ENCODE measurements at places on chromosomes 16 and 17.

- DNase-seq: peak; percentile 32
Observed at GRCh38 chr17:50265690-50266315, 8.5 kb upstream of the TMEM92 start.

GRCh38 chr16:29714972-29715371, 30.8 kb downstream of the C16orf54 start:
- DNase-seq: no peak

DNA sequence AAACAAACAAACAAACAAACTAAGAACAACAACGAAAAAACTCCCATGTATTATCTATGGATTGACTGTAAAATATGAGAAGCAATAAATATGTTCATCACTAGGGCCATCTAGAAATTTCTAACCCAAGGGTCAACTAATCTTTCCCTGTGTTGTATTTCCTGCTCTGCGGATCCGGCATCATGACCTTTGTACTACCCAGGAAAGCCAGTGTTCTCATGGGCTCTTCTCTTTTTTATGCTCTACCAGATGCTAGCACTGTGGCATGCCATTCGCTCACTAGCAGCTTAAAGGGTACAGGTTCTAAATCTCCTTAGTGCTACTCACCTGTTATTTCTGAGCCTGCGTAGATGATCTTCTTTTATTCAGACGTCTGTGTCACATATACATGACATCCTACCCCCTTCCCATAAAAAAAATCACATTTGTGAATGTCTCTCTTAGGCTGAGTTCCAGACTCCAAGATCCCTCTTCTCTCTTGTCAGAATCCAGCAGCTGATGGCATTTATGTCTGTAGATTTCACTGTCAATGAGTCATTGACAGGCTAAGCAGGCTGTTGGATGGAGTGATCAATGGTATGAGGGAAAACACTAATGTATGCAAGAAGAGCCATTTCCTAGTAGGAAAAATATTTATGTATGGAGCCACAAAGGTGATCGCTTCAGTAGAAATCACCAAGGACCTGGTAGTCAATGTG, 100.0 kb downstream of the WWOX start:
- DNase-seq: no peak

- DNase-seq: peak; percentile 70
Observed at GRCh38 chr17:72118335-72119076, 2.3 kb upstream of the SOX9 start.

- no peak for DNase-seq
Observed at GRCh38 chr16:49422896-49423295, 49.3 kb downstream of the C16orf78 start.

DNA sequence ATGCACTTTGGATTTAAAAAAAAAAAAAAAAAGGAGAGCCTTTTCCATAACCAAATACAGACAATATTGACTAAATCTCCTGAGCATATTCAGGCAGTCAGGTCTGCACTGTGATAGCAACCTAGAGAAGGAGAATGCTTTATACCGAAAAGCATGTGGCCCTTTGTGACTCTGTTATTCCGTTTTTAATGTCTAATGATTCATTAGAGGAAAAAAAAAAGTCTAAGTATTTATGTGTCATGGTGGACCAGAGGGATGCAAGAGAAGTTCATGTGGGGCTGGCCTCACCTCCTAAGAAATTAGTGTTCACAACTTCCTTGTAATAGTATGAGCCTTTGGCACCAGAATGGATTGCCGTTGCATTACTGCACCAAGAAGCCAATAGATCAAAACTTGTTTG, 11.3 kb upstream of the VWA3A start:
- no peak for DNase-seq

DNA sequence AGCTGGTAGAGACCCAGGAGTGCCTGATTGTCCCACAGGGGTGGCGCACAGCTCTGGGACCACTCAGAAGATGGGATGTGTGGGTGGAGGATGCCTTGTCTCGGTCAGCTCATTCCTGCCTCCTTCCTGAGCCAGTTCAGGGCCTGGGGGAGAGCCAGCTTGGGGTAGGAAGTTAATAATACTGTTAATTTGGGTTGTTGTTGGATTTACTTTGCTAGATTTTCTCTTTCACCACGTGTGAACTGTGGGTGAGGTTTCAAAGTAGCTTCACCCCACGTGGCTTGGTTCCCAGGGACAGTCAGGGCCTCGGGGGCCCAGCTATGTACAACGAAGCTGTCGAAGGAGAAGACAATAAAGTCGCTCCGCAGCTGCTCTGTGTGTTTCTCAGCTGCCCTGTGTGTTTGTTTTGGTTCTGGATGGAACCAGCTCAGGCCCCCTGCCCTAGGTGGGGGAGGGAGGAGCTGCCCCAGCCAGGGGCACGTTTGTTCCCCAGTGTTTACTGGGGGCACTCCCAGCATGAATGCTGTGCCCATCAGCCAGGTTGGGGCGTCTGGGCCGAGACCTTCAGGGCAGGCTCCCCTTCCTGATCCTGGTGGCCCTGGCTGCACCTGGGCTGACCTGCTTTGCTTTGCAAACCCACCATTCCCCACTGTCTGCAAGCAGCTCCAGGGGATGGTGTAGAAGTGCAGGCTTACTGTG, 2.3 kb downstream of the NUDT16L1 start:
- no peak for DNase-seq

DNA sequence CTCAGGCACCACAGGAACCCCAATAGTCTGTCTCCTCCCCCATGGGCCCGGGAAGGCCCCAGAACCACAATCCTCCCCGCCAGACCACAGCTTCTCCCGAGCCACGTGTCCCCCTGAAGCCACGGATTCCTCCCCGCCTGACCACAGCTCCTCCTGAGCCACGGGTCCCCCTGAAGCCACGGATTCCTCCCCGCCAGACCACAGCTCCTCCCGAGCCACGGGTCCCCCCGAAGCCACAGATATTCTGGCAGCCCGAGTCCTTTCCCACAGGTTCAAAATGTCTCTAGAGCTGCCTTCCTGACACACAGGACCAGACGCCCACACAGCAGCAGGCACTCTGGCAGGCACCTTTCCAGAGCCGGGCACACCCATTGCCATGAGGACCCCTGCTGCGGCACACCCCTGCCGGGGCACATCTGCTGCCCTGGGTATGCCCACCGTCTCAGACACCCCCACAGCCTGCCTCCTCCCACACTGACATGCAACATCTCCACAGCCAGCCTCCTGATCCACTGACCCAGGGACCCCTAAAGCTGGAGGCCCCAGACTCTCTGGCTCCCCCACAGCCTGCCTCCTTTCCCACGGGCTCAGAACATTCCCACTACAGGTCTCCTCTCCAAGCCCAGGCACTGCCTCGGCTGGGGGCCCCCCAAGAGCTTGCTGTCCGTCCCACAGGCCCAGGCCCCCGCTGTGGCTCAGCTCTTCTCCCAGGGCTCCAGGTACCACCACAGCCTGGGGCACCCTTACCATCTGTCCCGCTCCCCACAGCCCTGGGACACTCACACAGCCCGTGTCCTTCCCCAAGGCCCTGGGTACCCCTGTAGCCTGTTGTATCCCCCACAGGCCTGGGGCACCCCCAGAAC, 2.2 kb downstream of the KIAA0753 start:
- no peak for DNase-seq

- no peak for DNase-seq
Observed at GRCh38 chr17:73516431-73516830, 127.8 kb downstream of the SDK2 start.

- no peak for DNase-seq
Observed at GRCh38 chr17:49490276-49490675, 4.8 kb upstream of the NGFR start.

GRCh38 chr16:86508028-86508946, 2.0 kb upstream of the FOXF1 start:
- DNase-seq: no peak

GRCh38 chr17:50586421-50587247, 26.1 kb downstream of the CACNA1G start:
- DNase-seq: no peak

- DNase-seq: no peak
Observed at GRCh38 chr17:6096201-6097004, 26.2 kb downstream of the WSCD1 start.

- no peak for DNase-seq
Observed at GRCh38 chr17:8698162-8698971, 46.3 kb downstream of the CCDC42 start.

GRCh38 chr17:17551361-17551760, 40.1 kb downstream of the PEMT start:
- peak; percentile 26 for DNase-seq

DNA sequence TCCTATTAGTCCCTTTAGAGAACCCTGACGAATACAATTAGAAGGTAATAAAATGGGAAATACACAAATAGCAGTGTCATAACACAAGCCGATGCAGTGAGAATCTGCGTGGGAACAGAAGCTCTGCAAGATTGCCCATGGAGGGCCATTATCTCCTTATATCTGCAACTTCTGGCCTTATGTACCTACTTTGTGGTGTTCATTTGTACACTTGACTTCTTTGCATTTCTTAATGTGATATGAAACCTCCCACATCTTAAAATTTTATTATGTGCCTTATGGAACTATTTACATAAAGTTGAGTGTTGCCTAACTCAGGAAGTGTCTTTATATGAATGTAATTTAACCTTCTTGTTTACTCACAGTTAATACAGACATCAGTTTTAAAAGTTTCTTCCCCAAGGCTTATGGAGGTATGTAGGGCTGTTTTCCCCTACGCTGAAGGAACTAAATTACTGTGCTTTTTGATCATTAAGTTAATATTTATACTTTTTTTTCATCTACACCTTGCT, 10.1 kb upstream of the TANC2 start:
- DNase-seq: no peak

Measured in NCI-H1694 (cell line).